ENCODE measurements at places on chromosomes 6 and 20.

- DNase-seq, result no peak
Measured at GRCh38 chr6:28005152-28005890, 48.3 kb downstream of the OR2B6 start.

GRCh38 chr20:62494537-62494936, 18.7 kb upstream of the GATA5 start:
- DNase-seq, result no peak

DNA sequence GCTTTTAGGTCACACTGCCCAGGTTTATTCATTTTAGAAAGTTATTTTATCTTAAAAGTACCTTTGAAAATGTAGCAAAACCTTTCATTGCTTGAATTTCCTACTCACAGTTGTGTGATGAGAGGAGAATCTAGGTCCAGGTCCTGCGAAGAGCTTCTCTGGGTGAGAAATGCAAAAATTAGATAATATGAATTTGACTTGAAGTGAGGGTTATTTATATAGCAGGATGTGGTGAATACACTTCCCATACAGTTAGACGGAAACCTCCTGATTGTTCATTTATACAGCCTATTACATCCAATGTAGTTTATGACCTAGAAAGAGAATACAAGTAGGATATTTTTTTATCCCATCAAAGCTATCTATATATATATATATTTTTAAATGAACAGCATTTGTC, 30.5 kb downstream of the CDKAL1 start:
- DNase-seq, result no peak

DNA sequence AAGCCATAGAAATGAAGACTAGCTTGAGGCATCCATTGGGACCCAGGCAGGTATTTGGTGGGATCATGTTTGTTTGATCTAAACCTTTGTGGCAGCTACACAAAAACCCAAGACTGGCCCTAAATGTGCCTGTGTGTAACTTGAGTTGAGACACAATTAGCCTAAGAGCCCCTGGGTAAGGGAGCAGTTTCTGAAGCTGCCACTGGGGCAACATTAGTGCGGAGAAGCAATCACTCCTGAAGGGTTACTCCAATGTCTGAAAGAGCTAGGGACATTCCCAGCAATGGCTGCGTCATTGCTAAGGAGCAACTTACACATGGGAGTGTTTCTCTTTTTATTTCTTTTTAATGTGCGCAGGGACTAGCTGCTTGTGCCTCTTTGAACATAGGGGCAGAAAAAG, 67.9 kb upstream of the EEF1E1 start:
- DNase-seq, result no peak

GRCh38 chr20:58870293-58871014, 17.9 kb downstream of the GNAS start:
- DNase-seq, result peak; percentile 36

- DNase-seq, result no peak
Measured at GRCh38 chr20:7728338-7728737, 211.9 kb downstream of the HAO1 start.

DNA sequence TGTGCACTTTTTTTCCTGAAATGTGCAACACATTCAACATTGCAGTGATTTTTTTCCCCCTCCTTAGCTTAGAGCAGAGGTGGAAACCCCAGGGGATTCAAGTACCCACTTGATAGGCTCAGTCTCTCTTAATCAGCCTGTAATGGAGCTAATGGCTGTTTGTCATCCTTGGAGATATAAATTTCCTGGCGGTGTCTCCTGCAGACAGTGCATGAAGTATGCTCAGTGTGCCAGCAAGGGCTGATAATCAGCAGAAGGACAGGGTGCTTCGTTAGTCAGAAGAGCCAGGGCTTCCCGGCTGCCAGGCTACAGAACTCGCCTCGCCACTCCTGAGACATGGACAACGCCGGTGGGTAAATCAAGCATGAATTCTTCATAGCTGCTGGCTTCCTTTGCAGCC, 69.8 kb upstream of the PHACTR2 start:
- DNase-seq, result no peak

GRCh38 chr6:106098383-106099234, 12.5 kb downstream of the PRDM1 start:
- no peak for DNase-seq

DNA sequence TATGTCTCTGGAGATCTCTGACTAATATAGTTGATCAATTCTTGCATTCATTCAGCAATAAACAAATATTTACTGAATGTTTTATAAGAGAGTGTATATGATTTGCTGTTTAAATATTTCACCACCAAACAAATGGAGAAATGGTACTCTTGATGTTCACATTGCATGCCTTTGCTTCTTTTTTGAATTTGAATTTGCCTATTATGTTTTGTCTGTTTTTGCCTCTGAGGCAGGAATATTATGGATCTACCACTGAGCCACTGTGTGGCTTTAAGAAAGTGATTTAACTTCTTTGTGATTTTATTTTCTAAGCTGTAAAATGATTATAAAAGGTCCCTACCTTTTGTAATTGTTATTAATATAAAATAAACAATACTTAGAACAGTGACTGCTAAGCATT, 345.0 kb downstream of the DOK5 start:
- DNase-seq, result no peak

GRCh38 chr20:63635431-63636141, 8.7 kb upstream of the GMEB2 start:
- DNase-seq, result no peak

DNA sequence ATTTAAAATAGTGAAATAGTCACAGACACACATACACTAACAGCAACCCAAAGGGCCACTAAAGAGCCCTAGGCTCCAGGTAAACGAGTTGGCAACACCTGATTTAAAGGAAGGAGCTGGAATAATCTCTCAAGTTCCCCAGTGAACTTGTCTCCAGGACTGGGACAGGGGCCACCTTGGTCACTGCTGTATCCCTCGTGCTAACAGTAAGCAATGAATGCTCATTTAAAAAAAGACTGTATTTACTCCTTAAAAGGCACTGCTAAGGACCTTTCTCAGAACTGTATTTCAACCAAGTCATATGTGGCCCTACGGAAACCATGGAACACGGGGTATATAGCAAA, 1.3 kb downstream of the DIDO1 start:
- DNase-seq, result no peak

DNA sequence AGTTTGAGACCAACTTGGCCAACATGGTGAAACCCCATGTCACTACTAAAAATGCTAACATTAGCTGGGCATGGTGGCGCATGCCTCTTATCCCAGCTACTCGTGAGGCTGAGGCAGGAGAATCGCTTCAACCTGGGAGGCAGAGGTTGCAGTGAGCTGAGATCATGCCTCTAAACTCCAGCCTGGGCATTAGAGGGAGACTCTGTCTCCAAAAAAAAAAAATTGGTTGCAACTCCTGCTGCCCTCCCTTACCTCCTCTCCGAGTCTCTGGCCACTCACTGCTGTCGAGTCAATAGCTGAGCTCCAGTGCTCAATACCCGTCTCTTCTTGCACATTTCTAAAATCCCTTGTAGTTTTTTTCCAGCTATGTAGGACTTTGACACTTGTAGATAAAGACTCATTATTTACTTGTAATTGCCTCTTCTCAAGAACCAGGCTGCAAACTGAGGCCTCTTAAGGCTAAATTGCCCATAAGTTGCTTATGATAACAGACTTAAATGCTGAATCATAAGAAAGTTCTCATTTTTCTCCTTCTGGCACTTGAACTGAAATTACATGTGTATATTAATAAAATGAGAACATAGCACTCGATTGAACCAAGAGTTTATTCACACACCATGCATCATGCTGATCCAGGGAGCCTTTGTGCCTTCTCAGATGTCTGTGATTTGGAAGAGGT, 13.8 kb downstream of the HECA start:
- no peak for DNase-seq

GRCh38 chr6:46291275-46291633, 120.5 kb upstream of the ENPP5 start:
- DNase-seq, result no peak

DNA sequence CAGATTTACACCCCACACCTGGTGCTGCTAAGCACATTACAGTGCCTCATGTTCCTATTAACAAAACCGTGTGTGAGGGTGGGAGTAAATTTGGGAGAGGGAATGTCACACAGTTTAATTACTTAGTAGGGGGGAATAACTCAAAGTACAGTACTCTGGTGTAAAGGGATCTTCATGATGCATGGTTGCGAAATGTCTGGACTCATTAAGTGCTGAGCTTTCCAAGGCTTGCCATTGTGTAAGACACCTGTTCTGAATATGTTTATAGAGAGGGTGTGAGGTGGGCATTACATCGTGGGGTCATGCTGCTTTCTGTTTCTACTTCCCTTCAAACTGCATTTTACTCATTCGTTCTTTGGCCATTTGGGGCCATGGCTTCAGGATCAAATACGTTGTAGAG, 181.2 kb downstream of the ADGRG6 start:
- no peak for DNase-seq

DNA sequence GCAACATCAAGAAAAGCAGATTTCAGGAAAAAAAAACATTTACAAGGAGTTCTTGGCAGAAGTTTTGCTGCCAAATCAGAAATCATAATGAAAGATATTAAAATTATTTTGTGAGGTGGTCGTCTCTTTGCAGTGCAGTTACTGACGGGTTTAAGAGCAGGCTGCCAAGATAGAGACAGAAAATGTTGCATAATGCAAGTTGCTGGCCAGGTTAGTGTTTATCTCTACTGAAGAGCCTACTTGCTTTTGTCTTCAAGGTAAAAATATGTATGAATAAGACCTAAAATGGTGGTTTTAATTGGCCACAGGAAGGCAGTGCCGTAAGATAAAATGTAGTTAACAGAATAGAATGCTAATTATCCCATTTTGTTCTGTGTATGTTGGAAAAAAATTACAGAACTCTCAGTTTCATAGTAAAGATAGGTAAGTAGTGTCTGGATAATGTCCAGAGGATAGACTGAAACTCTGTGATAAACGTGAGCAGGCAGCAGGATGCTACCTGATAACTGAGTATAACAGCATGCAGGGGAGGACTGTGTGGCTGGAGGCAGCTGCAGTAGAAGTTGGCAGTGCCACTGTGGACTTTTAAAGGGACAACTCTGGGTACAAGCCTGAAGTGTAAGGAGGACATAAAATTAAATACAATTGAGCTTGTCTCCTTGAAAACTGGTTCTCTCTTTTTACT, 13.9 kb downstream of the FOXO3 start:
- DNase-seq, result no peak

GRCh38 chr6:152776833-152777232, 26.2 kb downstream of the VIP start:
- DNase-seq, result no peak

GRCh38 chr20:62678553-62678952, 30.1 kb upstream of the NTSR1 start:
- DNase-seq, result no peak

DNA sequence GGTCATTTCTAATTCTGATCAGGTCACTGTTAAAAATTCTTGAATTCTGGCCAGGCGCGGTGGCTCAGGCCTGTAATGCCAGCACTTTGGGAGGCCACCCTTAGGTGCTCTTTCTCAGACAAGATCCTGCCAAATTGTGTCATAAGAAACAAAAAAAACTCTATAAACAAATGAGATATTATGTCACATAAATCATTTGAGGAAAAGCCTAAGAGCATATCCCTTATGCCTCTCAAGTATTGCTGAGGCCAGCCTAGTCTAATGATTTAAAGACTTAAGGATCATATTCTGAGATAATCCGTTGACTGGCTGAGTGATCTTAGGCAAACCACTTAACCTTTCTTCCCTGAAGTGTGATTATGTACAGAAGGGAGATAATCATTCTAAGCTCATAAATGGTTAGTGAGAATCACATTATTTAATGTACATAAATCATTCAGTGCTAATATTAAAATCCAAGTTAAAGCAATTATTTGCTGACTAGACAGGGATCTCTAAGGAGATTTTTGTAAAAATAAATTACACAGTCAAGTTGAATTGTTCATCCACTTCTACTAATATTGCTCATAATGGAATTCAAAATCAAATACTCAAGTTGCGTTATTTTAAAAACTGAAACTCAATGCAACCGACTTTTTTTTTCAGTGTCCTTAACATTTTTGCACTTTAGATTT, 365.4 kb downstream of the PHF3 start:
- DNase-seq, result no peak

DNA sequence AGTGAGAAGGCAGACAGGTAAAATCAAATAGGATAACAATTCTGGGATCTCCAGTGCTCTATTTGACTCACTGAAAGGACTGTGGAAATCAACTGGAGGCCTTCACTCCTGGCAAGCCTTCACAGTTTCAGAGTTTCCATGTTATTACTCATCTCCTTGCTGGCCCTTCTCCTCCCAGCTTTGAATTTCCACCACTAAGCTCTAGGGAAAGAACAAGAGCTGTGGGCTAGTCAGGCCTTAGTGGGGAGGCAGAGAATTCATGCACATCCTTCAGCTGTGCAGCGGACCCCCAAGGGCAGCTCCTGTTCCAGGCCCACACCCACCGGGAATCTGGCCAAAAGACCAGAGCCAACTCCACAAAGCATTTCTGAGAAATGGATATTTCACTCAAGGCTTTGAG, 26.0 kb downstream of the MYLIP start:
- DNase-seq, result peak; percentile 93

- DNase-seq, result no peak
Measured at GRCh38 chr6:134063121-134063965, 10.9 kb upstream of the SLC2A12 start.

DNA sequence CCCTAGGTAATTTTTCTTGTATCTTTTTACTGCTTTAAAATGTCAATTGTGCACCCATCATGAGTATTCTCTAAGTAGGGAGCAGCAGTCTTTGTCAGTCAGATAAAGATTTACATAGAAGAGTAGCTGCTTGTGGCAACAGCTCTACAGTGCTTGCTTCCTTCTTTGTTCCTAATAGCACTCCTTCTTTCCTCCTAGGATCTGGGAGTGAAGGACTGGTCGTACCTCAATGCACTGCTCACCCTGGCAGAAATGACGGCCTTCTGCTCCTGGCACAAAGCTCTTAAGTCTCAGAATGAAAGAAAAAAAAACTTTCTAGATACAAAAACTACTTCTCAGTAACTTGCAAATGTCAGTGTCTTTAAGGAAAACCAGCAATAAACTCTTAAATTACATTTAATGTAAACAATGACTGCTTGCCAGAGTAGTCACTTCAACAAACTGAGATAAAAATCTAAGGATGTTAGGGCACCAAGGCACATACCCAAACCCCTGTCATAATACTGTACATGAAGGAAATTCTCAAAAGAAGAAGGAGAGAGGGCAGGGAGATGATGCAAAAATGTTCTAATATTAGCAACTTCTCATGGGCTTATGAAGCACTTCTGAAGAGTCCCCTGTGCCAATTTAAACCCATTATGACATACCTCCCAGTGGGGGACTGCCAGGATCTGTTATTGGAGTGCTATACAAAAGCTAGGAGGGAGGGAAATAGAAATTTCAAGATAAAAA, 34.0 kb downstream of the NCOA6 start:
- peak; percentile 84 for DNase-seq

Data from fibroblast of the conjunctiva (primary cell).